ENCODE measurements at places on chromosomes 4 and X.

- no peak for DNase-seq
Measured at GRCh38 chr4:139458543-139458942, 4.6 kb downstream of the RAB33B start.

GRCh38 chrX:122869171-122869570 lies 314.9 kb upstream of the GRIA3 start:
- DNase-seq = no peak

DNA sequence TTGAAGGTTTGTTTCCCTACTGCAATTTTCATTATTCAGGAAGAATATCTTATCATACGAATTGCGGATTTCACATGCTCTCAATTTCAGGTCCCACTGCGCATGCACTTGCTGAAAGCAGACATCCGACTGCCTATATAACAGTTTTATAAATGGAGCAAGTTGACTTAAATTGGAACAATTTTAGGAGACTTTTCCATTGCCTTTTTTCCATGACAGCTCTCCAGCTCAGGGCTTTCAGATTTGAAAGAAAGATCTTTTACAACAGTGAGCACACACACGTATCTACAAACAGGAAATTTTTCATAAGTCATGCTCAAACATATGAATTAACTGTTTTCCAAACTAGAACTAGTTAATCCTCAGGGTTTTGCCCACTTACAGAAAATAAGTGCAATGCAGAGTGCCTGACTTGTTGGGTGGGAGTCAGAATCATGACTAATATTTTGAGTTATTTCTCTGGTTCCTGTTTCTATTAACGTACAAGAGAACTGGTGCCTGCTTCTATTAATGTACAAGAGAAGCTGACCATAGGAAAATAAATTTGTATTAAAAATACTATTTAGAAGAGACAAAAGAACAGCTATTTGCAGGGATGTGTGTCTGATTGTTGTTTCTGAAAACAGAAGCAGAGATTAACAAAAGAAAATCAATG lies 137.9 kb downstream of the GPC3 start:
- no peak for DNase-seq

DNA sequence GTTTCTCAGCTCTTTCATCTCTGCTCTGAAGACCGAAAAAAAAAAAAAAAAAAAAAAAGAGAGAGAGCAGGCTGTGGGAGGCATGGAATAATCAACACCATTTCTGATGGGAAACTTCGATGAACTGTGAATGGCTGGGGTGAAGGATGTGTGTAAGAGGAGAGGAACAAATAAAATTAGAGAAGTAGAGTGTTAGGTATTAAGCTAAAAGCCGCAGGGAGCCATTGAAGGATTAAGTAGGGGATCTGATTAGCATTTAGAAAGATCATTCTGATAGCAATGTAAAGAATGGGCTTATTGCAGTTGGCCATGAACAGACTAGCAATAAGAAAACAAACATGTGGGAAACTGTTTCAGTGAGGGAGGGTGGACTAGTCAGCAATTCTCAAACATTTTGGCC lies 33.6 kb upstream of the JADE1 start:
- DNase-seq = no peak

GRCh38 chr4:45550766-45551366 lies 573.0 kb downstream of the GABRG1 start:
- no peak for DNase-seq

DNA sequence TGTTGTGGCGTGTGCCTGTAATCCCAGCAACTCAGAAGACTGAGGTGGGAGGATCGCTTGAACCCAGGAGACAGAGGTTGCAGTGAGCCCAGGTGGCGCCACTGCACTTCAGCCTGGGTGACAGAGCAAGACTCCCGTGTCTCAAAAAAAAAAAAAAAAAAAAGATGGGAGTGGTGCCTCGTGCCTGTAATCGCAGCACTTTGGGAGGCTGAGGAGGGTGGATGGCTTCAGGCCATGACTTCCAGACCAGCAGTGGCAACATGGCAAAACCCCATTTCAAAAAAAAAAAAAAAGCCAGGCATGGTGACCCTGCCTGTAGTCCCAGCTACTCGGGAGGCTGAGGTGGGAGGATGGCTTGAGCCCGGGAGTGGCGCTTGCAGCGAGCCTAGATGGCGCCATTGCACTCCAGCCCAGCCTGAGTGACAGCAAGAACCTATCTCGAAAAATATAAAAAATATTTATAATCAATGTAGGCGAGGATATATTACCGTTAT lies 27.0 kb downstream of the EIF2S3 start:
- DNase-seq = peak; percentile 72

- no peak for DNase-seq
Measured at GRCh38 chr4:22235698-22236097, 280.2 kb downstream of the ADGRA3 start.

GRCh38 chrX:122238801-122239200 lies 945.3 kb upstream of the GRIA3 start:
- DNase-seq = no peak

DNA sequence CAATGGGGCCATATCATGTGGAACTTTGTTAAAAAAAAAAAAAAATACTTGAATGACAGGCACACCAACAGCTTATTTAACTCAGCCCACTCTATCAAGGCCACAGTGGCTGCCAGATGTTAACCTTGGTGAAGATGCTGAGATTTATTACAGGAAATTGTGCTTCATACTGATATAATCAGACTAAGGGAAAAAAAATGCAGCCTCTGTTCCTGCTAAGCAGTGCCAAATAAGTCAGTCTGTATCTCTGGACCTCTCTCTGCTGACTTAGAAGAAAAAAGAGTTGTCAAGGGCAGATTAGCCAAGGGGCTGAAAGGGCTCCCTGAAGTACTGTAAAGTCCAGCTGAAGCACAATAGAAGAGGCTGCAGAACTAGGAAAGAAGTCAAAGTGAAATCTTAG lies 677.7 kb upstream of the HTR2C start:
- peak; percentile 22 for DNase-seq

GRCh38 chrX:77779695-77780094 lies 6.3 kb downstream of the ATRX start:
- DNase-seq = no peak

- no peak for DNase-seq
Measured at GRCh38 chr4:6231663-6232165, 31.4 kb upstream of the JAKMIP1 start.

DNA sequence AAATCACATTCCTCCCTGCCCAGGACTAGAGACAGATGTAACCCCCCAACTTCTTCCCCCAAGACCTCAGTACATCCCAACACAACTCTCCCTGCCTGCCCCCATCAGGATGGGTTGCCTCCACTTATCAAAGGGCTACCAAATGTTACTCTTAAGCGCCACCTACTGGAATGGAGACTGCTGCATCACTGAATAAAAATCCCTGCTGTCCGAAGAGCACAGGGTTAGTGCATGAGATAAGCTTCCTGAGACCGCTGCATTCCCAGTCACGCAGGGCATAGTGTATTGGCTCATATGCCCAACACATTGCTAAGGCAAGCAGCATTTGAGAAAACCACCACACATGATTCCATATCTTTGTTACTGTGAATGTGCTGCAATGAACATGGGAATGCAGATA lies 544.5 kb downstream of the PPP4R3C start:
- DNase-seq = peak; percentile 19

GRCh38 chr4:159266981-159267868 lies 164.3 kb downstream of the RAPGEF2 start:
- DNase-seq = no peak

- DNase-seq = no peak
Measured at GRCh38 chr4:184784628-184785257, 41.0 kb downstream of the ACSL1 start.

DNA sequence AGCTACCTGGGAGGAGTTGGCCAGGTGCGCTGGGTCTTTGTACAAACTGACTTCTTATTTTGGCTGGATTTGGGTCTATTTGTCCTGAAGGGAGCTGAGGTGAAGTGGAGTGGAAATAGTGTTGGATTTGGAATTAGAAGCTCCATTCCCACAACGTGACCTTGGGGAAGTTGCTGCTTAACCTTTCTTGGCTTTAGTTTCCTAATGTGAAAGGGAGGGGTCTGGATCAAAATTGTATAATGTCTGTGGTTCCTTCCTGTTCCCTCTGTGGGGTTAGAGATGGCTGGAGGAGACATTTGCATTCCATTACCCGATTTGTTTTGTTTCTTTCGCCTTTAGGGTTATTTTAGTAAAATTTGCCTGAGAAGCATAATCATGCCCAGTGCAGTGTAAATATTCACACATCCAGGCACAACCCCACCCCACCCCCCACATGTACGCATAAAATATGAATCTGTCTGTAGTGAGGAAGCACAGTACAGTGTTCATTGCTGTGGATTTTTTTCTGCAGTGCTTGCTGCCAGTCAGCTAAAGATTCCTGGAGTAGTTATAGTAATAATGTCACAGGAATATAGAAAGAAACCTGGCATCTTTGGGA lies 21.5 kb downstream of the JADE1 start:
- DNase-seq = no peak

- DNase-seq = no peak
Measured at GRCh38 chr4:13415068-13415785, 68.9 kb downstream of the RAB28 start.

GRCh38 chr4:168884251-168885124 lies 125.6 kb downstream of the CBR4 start:
- no peak for DNase-seq

DNA sequence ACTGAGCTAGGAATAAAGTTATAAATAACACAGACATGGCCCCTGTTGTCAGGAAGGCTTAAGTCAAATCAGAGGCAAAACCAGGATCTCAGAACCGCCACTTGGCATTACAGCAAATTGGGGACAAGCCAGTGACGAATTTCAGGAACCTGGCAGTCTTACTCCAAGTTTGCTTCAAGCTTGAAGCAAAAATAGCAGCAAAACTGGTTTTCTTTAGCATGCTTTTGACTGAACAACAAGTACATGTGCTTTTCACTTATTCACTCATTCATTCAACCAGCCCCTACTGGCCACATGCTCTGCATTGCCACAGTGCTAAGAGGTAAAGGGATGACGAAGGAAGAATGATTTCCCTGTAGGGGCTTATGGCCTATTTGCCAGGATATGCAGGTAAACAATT lies 253.9 kb upstream of the PPARGC1A start:
- DNase-seq = no peak

DNA sequence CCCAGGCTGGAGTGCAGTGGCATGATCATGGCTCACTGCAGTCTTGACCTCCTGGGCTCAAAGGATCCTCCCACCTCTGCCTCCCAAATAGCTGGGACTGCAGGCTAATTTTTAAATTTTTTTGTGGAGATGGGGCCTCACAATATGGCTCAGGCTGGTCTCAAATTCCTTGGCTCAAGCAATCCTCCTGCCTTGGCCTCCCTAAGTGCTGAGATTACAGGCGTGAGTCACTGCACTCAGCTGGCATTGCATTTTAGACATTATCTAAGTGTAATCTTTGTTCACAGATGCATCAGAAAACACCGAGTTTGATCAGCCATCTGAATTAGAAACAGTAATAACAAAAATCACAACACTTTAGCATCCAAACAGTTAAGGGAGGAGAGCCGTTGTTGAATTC lies 53.4 kb upstream of the CBR4 start:
- DNase-seq = no peak

DNA sequence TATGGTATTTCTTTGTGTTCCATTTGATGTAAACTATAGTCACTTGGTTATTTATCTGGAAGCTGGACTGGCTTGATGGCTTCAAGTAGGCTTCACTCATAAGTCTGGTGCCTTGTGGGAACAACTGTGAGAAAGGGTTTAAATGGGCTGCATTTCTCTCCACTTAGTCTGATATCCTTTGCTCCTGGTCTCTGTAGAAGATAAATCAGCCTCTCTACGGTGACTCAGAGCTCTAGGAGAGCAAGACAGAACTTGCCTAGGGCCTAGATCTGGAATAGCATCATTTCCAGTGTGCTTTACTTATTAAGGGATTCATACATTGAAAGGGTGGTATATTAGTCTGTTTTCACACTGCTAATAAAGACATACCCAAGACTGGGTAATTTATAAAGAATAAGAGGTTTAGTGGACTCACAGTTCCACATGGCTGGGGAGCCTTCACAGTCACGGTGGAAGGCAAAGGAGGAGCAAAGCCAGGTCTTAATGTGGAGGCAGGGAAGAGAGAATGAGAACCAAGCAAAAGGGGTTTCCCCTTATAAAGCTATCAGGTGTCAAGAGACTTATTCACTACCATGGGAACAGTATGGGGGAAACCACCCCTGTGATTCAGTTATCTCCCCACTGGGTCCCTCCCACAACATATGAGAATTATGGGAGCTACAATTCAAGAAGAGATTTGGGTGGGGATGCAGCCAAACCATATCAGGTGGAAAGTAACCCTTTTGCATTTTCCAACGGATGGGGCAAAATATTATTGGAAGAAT lies 1746.4 kb upstream of the PCDH7 start:
- no peak for DNase-seq

GRCh38 chr4:155010376-155010775 lies 198.1 kb upstream of the NPY2R start:
- no peak for DNase-seq

DNA sequence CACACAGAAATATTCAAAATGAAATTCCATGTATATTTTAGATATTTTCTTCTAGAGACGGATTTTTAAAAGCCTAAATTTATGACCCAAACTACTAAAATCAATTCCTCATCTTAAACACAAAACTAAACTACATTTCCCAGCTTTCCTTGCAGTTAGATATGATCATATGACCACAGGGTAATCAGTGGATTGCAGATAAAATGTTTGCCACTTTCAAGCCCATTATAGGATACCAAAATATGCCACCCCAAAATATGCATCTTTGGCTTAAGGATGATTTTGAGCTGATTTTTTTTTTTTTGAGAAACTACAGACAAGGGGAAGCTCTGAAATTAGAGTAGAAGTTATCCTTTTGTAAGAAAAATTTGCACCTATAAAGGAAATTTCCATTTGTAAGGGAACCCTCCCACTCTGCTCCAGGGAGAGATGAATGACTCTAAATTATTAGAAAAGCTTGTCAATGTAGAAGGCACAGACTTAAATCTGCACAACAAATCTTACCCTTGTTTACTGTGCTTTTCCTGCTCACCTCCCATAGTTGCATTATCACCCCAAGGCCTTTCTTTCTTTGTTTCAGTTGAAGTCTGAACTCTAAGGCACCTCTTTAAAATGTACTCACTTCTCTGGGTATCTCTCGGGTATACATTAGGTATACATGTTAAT lies 503.0 kb downstream of the PDHA2 start:
- DNase-seq = no peak

- no peak for DNase-seq
Measured at GRCh38 chr4:147863808-147864472, 132.1 kb downstream of the ARHGAP10 start.

- DNase-seq = no peak
Measured at GRCh38 chr4:59966758-59967157, 1233.4 kb upstream of the ADGRL3 start.

Measured in hematopoietic multipotent progenitor cell treated with erythropoietin and hydrocortisone succinate and interleukin-3 and kit ligand, for 8 days (in vitro differentiated cells).